Effector memory CD8-positive, alpha-beta T cell (primary cell): ENCODE measurements at places on chromosomes 1 and 21.

GRCh38 chr1:117014209-117014608 lies 12.6 kb downstream of the CD101 start:
- DNase-seq = no peak

DNA sequence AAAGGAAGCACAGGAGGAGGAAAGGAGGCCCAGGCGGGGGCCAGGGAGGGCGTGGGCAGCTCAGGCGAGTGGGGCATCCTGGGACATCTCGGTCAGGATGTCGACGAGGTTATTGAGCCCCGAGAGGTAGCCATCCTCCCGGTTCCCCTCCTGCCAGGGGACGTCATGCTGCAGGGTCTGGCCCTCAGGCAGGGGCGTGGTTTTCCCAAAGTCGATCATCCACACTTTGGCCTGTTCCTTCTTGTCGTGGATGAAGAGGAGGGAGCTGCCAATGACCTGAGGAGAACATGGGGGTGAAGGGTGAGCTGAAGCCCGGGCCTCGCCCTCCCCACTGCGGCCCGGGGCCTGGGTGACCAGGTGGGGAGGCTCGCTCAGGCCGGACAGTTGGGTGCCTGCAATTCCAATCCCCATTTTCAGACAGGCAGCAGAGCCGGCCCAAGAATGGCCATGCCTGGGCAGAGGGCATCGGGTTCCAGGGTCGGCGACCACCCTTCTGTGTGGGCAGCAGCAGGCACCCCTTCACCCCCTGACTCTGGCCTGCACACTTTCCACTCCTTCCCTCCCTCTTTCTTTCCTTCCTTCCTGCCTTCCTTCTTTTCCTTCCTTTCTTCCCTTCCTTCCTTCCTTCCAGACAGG lies 86.2 kb downstream of the STUM start:
- no peak for DNase-seq

- no peak for DNase-seq
Observed at GRCh38 chr1:25695090-25695770, 78.6 kb downstream of the MAN1C1 start.

DNA sequence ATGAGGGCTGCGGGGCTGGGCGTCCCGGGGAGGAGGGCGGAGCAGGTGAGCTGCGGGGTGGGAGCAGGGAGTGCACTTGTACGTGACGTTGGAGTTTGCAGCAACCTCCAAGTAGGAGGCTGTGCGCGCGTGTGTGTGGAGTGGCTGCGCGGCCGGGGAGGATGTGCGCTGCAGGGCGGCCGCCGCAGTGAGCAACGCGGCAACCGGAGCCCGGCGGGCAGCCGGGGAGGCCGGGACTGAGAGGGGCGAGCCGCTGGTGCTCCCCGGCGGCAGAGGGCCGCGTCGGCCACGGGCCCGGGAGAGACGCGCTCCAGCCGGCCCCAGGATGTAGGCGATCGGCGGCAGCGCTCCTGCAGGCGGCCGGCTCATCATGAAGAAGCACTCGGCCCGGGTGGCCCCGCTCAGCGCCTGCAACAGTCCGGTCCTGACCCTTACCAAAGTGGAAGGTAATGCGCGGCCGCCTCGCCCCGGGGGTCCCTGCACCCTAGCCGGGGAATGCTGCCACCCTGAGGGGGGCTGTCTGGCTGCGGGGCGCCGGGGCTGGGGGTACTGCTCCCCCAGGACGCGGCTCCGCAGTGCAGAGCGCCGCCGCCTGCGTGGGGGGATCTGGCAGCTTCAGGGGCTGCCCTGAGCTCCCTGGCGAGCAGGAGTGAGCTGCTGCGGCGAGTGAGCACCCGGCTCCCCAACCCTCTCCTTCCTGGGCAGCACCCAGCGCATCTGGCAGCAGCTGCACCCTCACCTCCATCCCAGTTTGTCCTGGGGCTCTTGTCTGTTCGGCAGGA lies 158.9 kb upstream of the COA6 start:
- DNase-seq = no peak

GRCh38 chr1:64006276-64007051 lies 197.0 kb upstream of the UBE2U start:
- no peak for DNase-seq

GRCh38 chr21:27429710-27430341 lies 462.9 kb upstream of the ADAMTS5 start:
- DNase-seq = no peak

- no peak for DNase-seq
Observed at GRCh38 chr1:79262745-79263258, 256.3 kb upstream of the ADGRL4 start.

GRCh38 chr1:49331066-49331852 lies 554.6 kb upstream of the BEND5 start:
- no peak for DNase-seq

DNA sequence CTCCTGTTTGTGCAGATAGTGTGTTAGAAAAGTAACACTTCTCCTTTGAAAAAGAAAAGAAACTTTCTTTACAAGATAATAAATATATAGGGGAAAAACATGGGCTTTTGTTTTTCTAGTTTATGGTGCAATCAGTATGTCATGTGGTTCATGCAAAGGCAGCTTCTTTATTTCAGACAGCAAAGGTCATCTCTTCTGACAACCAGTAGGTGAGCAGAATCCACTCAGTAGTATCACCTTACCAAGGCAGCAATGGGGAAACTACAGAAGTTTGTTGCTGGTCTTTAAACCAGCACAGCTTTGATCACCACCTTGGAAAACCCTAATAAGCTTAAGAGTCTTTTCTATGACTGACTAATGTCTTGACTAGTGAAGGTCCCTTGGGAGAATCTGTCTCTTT lies 13.0 kb upstream of the SAMSN1 start:
- no peak for DNase-seq

GRCh38 chr1:65963156-65963888 lies 170.6 kb downstream of the PDE4B start:
- no peak for DNase-seq

DNA sequence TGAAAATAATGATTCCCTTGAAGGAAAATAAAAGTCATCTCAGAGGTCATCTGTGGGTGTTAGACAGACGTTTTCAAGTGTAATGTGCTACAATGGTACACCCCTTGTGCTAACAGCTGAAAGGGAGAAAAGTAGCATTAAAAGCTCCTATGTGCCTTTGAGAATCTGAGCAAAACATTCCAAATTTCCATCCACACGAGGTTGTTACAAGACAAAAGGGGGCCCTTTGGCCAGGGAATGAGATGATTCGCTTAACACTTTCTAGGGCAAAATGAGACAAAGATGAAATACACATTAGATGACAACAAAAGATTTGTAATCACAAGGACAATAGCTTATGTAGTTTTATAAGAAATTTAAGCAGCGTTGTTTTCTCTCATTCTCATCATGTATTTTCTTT lies 303.6 kb downstream of the LMX1A start:
- DNase-seq = no peak

DNA sequence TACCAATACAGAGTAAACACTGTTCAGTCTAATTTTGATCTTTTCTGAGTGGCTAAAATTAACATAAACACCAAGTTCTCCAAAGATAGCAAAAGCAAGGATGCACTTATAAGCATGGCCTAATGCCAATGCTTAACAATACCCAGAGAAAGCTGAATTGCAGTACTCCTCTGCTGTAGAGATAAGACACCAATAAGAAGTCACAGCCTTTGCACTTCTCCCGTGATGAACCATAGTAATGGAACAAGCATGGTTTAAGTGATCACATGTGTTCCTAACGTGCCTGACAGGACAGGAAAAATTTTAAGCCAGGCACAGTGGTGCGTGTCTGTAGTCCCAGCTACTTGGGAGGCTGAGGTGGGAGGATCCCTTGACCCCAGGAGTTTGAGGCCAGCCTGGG lies 5.6 kb downstream of the PRDX1 start:
- no peak for DNase-seq
